Muscle of back (tissue), 13 donors: ENCODE measurements at places on chromosomes 2 and 18.
A peak's percentile ranks its signal among the peaks of the same experiment; 100 is the strongest.

- no peak for DNase-seq
These were observed 27.1 kb upstream of the ZNF516 start for GRCh38 chr18:76522122-76522503.

- DNase-seq = no peak
These were observed 124.8 kb downstream of the C1D start for GRCh38 chr2:67938053-67938452.

- no peak for DNase-seq
These were observed 15.3 kb upstream of the ARID5A start for GRCh38 chr2:96521219-96521618.

DNA sequence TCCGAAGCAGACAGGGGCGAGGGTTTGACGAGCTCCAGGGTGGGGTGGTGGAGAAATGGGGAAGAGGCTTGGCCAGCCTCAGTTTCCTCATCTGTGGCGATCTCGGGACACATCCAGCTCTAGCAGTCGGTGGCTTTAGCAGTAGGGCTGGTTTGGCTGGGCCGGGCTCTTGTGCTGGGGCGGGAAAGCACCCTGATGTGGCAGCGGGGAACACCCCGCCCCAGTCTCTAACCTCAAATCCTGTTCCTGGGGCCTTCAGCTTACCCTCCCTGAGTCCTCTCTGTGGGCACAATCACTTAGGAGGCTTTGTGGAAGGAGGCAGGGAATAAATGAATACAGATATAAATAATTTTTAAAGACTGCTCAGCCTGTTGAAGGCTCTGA, 26.5 kb upstream of the MCFD2 start:
- no peak for DNase-seq

DNA sequence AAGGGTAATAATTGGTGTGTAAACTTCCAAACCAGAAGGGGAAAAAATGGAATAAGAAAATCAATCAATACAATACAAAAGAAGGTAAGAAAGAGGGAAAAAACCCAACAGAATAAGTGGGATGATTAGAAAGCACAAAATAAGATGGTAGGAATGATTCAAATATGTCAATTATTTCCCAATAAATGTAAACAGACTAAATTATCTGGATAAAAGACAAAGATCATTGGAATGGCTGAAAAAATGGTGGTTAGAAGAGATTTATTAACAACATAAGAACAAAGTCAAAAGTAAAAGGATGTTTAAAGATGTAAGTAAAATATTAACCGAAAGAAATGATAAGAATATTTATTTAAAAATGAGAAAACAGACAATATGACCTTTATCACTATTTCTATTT, 103.5 kb upstream of the YWHAQ start:
- DNase-seq = no peak

GRCh38 chr2:174588463-174588862, 9.1 kb downstream of the WIPF1 start:
- no peak for DNase-seq

DNA sequence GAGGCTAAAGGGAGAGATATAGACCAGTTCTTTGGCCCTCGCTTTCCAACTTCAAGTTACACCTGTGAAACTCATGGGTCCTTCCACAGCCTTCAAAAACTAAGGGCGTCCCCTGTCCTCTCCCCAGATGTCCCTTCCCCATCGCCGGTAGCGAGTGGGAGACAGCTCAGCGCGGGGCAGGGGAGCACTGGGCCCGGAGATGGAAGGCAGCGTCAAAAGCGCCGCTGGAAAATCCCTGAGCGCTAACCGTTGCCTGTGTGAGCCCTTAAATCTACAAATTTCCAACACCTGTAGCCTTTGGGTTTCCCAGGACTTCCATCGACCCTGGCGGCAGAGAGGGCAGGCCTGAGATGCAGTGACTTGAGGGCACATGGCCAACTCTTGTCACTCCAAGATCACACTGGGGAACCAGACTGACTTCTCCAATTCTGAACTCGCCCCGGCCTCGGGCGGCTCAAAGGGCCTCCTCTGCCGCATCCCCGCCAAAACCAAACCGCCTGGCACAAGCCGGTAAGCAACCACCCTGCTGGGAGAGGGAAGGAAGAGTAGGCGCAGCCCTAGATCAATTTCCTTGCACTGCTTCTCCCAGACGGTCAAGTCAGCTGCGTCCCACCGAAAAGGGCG, 879 bp upstream of the EPAS1 start:
- no peak for DNase-seq

DNA sequence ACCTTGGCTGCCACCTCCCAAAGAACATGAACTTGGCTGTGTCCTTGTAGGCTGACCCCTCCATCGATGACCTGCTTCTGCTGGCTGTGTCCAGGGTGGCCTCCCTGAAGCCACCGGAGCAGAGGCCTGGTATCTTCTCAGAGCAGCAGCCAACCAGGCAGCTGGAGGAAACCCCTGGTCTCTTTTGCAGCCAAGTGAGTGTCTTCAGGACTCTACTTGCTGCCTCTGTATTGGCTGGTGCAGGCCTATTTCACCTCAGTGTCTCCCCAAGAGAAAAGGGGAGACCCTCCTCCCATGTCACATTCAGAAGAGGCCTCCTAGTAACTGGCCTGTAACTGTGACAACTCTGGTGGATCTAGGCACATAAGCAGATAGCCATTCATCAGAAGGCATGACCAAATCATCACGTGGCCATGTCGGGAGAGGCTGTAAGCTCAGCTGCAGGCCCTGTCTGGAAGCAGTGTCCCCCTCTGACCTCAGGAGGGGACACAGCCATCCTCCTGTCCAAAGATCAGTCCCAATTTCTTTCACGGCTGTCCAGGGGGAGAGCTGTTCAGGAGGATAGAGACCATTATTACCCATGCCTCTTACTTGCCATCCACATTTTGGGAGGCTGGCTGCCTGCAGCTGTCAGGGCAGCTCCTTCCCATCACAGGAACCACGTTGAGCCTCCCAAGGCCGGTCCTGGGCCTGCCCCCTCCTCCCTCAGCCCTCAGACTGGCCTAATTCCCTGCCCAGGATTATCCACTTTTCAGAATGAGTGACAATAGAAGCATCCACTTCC, 20.9 kb upstream of the ROCK2 start:
- no peak for DNase-seq

GRCh38 chr2:143877876-143878530, 641.9 kb downstream of the ZEB2 start:
- DNase-seq = no peak

GRCh38 chr2:241268716-241269445, 46.6 kb downstream of the HDLBP start:
- no peak for DNase-seq

- no peak for DNase-seq
These were observed 382.5 kb downstream of the CBLN2 start for GRCh38 chr18:72161691-72162090.

DNA sequence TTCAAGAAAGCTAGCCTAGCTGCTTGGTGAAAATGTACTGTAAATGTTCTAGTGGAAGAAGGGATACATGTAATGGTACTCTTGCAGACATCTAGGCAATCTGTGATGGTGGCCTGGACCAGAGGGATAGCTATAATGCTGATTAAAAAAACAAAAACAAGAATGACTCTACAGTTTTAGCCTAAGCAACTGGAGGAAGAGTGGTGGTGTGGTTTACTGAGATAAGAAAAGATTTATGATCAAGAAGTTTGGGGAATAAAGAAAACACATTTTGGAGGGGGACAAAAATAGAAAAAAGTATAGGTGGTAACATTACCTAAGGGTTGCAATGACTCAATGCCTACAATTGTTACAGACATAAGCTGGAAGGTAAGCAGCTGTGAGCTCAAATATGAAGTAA, 1080.7 kb upstream of the CELF4 start:
- no peak for DNase-seq

- DNase-seq = no peak
These were observed 734.8 kb upstream of the SALL3 start for GRCh38 chr18:78244779-78245178.

DNA sequence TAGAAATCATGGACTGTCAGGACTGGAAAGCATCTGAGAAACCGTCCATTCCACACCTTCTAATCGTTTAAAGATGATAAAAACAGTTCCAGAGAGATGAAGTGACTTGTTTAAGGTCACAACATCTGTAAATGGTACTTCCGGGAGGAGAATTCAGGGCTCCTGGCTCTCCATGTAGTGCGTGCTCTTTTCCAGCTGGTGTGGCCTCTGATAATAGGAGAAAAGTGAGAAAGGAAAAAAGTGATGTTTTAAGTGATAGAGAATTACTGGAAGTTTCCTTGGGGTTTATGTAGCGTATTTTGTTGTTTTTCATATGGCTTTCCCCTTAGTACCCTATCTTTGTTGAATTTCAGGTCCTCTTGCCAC, 663 bp downstream of the C2orf49 start:
- DNase-seq = no peak

GRCh38 chr2:192194866-192195547, at the start of gene TMEFF2:
TMEFF2 (minus strand) TSS chr2:192194933; CDS start chr2:192194524, 409 bp downstream.
- peak; percentile 88 for DNase-seq

- no peak for DNase-seq
These were observed 159.1 kb downstream of the SMAD7 start for GRCh38 chr18:48791636-48792105.

GRCh38 chr18:26526966-26527234, 21.5 kb downstream of the KCTD1 start:
- DNase-seq = no peak

GRCh38 chr2:117406443-117406842, 408.0 kb upstream of the DDX18 start:
- no peak for DNase-seq

- DNase-seq = peak; percentile 21
These were observed 83.7 kb downstream of the CERKL start for GRCh38 chr2:181573140-181573736.

- no peak for DNase-seq
These were observed 13.4 kb downstream of the IL1R1 start for GRCh38 chr2:102155703-102156515.

DNA sequence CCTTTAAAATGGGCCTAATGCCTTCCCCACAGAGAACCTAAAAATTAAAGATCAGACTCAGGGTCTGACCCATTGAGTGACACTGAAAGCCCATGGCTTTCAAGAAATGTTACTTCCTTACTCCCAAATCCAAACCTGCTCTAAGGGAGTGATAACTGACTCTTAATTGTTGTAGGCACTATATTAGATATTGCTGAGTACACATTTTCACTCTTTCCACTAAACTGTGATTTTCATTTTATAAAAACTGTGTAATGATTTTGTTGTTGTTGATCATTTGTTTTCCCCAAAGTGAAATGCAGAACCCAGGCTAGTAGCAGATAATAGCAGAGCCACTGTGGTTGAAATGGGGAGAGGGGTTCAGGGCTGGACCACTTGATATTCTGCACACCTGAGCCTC, 87.1 kb downstream of the LRRTM1 start:
- DNase-seq = no peak

DNA sequence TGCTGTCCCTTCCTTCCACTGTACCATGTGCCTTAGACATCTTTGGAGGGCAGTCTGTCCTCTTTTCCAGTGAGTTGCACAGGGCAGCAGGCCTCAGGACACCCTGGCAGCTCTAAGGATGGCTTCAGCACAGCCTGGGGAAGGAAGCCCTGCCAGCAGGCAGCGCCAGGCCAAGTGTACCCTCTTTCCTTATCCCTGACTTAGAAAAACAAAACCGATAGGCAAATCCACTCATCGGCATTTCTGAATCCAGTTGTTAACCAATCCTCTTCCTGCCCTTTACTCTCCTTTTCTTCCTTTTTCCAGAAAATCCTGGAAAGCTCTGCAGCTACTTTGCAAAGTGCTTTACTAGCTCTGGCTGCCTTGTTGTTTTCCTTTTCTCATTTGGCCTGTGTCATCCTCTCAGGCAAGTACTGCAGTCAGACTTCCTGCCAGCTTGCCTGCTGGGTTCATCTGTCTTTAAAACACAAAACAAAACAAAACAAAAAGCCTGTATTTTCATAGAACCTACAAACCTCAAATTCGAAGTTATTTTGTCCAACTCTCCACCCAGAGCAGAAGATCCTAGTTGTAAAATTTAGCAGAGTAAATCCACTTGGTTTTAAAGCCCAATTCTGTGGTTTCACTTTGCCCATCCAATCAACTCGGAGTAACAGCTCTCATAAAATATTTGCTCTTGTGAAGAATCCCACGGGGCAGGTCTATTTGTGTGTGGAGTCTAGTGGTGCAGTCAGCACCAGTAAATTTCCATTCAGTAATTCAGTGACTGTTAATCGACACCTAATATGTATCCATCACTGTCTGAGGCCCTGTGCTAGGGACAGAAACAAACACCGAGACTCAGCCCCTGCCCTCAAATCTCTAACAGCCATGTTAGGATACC, 45.2 kb downstream of the PCBP1 start:
- DNase-seq = peak; percentile 79

DNA sequence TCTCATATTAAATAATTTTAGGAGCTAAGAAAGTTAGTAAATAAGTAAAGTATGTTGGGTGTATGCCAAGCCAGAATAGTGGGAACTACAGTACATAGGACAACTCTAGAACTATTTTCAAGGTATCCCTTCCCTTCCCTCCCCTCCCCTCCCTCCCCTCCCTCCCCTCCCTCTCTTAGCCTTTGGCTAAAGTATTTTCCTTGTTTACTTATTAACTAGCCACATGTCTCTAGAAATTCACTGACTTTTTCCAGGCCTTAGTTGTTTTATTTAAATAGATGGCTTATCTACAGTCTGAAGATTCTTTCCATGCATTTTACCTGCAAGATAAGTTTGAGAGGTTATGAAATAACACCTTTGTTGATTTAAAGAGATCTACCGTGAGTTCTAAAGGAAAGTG, 402.1 kb downstream of the PARD3B start:
- no peak for DNase-seq

DNA sequence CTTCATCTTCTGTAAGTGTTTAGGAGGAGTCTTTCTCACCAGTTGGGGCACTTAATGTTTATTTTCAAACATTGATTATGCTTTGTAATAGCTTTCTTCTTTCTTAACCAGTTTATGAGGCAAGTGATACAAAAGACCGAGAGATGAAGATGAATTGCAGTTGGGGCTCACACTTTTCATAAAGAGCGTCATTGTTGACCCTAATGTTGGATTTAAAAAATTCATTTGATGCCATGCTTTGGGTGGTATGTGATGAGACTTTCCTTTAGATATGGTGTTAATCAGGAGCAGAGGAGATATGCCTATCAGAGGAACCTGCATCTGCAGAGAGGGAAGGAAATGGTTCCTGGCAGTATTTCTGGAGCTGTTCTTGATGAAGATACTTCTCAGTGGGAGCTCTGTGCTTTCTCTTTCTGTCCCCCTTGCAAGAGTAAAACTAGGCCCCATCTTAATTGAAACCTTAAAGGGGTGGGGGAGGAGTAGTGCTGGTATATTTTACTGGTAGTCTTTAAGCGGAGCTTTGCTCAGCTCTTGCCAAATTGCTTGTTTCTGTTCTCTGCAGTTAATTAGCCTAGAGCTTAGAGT, 2.3 kb downstream of the EML4 start:
- DNase-seq = no peak

- no peak for DNase-seq
These were observed 1.5 kb upstream of the CERKL start for GRCh38 chr2:181658444-181658843.

DNA sequence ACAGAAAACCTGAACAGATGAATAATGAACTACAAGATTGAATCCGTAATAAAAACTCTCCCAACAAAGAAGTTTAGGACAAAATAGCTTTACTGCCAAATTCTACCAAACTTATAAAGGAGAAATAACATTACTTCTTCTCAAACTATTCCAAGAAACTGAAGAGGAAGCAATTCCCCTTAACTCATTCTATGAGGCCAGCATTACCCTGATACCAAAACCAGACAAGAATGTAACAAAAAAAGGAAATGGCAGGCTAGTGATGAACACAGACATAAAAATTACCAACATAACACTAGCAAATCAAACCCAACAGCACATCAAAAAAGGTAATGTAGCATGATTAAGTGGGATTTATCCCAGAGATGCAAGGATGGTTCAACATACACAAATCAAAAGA, 213.7 kb upstream of the FOSL2 start:
- DNase-seq = no peak

GRCh38 chr2:242029422-242030225, 160.1 kb downstream of the RTP5 start:
- no peak for DNase-seq

- DNase-seq = no peak
These were observed 56.5 kb downstream of the GNAL start for GRCh38 chr18:11745521-11745920.
